ENCODE measurements at places on chromosomes 6 and 20.

DNA sequence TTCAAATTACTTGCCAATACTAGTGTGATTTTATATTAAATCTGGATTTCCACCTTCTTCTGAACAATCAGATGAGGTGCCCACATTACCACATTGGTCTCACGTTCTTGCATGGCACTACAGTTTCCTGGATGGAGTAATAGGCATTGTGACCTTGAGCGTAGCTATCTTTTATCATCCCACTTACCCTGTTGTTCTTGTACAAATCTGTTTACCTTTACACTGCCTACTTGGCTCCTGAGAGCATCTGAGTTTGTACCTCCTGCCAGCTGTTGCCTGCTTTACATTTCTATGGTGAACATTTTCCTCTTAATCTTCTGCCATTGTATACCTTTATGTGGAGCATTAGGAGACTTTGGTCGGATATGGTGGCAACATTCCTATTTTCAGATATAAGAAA lies 90.7 kb downstream of the AKAP7 start:
- peaks cover 5% of the 10 kb centered on the region for H3K36me3 ChIP-seq
- H3K4me1 ChIP-seq = peaks cover 10% of the 10 kb centered on the region
- no peak overlapping the region for H3K27ac ChIP-seq
- H3K27me3 ChIP-seq = no peaks in the 10 kb centered on the region

- peaks cover 3% of the 10 kb centered on the region for H3K4me1 ChIP-seq
- H3K27me3 ChIP-seq = peaks cover 57% of the 10 kb centered on the region
- H3K4me3 ChIP-seq = no peak overlapping the region
- no peak for DNase-seq
Measured at GRCh38 chr6:106439459-106439858, 78.9 kb downstream of the CRYBG1 start.

DNA sequence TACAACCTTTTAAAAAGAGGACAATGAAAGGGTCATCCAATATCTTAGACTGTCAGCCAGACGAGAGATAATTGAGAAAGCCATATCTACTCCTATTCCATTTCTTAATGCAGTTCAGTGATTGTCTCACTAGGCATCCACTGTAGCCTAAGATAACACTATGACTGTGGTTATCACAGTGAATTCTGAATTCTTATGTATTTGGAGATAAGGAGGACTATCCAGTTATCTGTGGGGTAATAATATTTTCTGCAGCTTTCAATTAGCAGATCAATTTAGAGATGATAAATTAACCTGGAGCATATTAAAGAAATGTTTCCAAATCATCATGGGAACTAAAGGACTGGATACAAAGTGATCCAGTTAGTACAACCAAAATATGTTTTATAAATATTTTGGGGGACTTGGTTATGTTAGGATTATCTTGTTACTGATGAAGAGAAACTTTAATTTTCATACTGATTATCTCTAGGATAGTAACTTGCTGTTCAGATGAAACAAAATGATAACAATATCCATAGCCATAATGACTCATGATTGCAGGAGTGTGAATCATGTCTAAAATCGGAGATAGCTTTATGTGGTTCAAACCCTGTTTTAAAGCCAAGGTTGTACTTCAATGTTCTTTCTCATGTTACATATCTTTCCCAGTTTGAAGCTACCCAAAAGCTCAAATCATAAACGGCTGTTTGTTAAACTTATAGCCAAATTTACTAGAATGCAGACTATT lies 1152.0 kb downstream of the HACE1 start:
- no peaks in the 10 kb centered on the region for H3K4me1 ChIP-seq
- no peaks in the 10 kb centered on the region for H3K27me3 ChIP-seq
- H3K27ac ChIP-seq = no peak overlapping the region
- H3K4me3 ChIP-seq = no peak overlapping the region

DNA sequence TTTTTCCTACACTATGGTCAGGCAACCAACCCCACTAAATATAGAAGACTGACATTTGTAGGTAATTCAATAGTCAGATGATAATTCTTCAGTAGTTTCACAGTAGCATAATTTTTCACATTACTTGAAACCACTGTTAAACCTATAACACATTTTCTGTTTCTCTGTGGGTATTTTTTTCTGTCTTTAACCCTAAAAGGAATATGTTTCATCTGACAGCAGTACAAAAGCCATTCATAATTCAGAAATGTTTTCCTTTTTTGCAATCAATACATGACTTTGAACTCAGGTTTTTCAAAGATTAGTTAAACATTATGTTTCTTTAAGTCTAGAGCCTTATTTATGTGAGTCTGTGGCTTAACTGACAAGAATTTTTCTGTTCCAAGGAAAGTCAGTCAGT lies 128.6 kb upstream of the RUNX2 start:
- no peak for DNase-seq
- H3K4me1 ChIP-seq = peaks cover 2% of the 10 kb centered on the region
- H3K36me3 ChIP-seq = no peaks in the 10 kb centered on the region
- H3K4me3 ChIP-seq = no peak overlapping the region

- no peak overlapping the region for H3K27ac ChIP-seq
- no peak overlapping the region for H3K4me3 ChIP-seq
- H3K36me3 ChIP-seq = peaks cover 3% of the 10 kb centered on the region
- H3K4me1 ChIP-seq = no peaks in the 10 kb centered on the region
Measured at GRCh38 chr6:150299873-150300485, 68.8 kb upstream of the IYD start.

DNA sequence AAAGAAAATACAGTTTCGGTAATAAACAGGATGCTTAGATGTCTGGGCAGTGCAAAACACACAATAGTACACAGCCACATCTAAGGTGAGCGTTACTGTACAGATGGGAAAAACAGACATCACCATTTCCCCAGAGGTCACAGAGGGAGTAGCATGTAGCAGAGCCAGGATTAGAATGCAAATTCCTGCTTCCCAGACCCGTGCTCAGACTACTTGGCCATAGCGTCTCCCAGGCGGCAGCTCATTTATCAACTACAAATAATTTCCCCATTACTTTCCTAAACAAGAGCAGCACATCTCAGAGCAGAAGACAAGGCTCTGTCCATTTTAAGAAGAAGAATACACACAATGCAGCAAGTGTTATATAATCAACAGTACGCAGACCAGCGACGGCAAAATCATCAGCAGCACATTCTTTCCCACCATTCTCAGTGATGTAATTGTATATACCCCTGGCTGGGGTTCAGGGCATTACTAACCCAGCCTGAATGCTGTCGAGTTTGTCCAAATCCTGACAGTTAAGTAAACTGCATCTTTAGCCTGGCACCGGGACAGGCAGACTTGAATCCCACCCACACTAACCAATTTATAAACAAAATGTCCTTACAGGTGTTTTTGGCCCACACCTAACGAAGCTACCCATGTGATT lies 61.9 kb downstream of the CNKSR3 start:
- no peak overlapping the region for H3K4me3 ChIP-seq
- H3K27me3 ChIP-seq = peaks cover 18% of the 10 kb centered on the region
- peaks cover 5% of the 10 kb centered on the region for H3K4me1 ChIP-seq
- H3K36me3 ChIP-seq = peaks cover 2% of the 10 kb centered on the region

GRCh38 chr20:48717095-48717672 lies 110.6 kb downstream of the PREX1 start:
- H3K4me1 ChIP-seq = peaks cover 79% of the 10 kb centered on the region
- peak overlapping the region; percentile 77 for H3K4me3 ChIP-seq
- no peak for DNase-seq
- no peaks in the 10 kb centered on the region for H3K27me3 ChIP-seq
- H3K36me3 ChIP-seq = peaks cover 7% of the 10 kb centered on the region

GRCh38 chr6:146546443-146547043 lies 2.9 kb downstream of the RAB32 start:
- H3K27me3 ChIP-seq = peaks cover 39% of the 10 kb centered on the region
- H3K36me3 ChIP-seq = peaks cover 2% of the 10 kb centered on the region
- H3K4me3 ChIP-seq = no peak overlapping the region
- no peak for DNase-seq

- H3K36me3 ChIP-seq = no peaks in the 10 kb centered on the region
- H3K4me1 ChIP-seq = no peaks in the 10 kb centered on the region
- H3K27ac ChIP-seq = no peak overlapping the region
- no peak overlapping the region for H3K4me3 ChIP-seq
Measured at GRCh38 chr20:62567246-62568044, 74.9 kb upstream of the SLCO4A1 start.

- peaks cover 2% of the 10 kb centered on the region for H3K36me3 ChIP-seq
- H3K4me3 ChIP-seq = no peak overlapping the region
- H3K27me3 ChIP-seq = peaks cover 37% of the 10 kb centered on the region
- DNase-seq = no peak
Measured at GRCh38 chr6:147156799-147157382, 47.3 kb upstream of the STXBP5 start.

- no peak for DNase-seq
- H3K27me3 ChIP-seq = peaks cover 39% of the 10 kb centered on the region
Measured at GRCh38 chr20:62694106-62694505, 14.5 kb upstream of the NTSR1 start.

DNA sequence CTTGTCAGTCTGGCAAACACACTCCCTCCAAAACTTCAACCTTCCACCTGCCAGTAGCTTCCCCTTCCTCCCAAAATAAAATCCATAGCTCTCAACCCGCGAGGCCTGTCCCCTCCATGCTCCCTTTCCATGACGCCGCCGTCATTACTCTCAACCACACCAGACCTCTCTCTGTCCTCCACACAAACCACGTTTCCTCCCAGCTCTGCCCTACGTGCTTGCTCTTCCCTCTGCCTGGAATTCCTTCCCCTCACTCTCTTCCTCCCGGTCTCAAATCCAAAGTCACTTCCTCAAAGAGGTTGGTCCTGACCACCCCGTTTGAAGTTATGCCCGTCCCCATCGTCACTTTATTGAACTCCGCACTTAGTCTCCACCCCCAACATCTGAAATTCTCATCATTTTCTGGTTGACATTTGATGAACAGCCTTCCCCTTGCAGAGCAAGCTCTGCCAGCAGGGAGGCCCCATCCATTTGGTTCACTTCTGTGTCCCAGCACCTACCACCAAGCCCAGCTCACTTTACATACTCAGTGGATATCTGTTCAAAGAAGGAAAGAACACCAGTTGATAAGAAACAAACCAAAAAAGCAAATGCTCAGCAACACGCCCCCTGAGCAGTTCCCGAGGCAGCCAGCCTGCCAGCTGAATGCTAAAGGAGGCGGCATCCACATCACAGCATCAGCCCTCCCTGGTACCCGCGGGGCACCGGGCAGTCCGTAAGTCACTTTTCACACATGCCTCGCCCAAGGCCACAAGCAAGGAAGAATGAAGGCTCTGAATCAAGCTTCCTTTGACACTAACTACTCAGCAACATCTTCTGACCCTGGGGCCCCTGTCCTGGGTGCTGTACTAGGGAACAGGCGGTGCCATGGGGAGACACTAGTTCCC lies 125.0 kb downstream of the NFATC2 start:
- DNase-seq = no peak
- peak overlapping the region; percentile 89 for H3K4me3 ChIP-seq
- peaks cover 2% of the 10 kb centered on the region for H3K36me3 ChIP-seq
- no peaks in the 10 kb centered on the region for H3K27me3 ChIP-seq
- peak overlapping the region; percentile 100 for H3K27ac ChIP-seq

DNA sequence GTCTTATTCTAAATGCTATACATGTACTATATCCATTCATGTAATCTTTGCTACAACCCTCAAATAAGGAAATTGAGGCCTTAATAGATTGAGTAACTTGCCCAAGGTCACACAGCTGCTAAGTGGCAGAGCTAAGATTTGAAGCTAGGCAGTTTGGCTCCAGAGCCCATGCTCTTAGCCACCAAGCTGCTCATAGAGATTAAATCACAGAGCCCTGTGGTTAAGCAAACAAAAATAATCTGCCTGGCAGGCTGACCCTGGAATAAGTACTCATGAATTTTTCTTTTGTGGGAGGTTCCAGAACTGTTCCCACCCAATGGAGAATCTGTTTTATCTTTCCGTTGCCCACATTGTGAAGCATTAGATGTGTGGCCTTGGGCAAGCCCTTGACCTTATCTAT lies 7.4 kb downstream of the AAR2 start:
- no peak overlapping the region for H3K4me3 ChIP-seq
- no peak for DNase-seq
- H3K36me3 ChIP-seq = peaks cover 10% of the 10 kb centered on the region

GRCh38 chr6:26199773-26200764 lies 112.8 kb downstream of the HFE start:
- no peak for DNase-seq
- peak overlapping the region; percentile 99 for H3K27ac ChIP-seq
- peak overlapping the region; percentile 94 for H3K4me3 ChIP-seq
- H3K36me3 ChIP-seq = no peaks in the 10 kb centered on the region

GRCh38 chr6:11064836-11065235 lies 20.7 kb upstream of the ELOVL2 start:
- no peak for DNase-seq
- no peaks in the 10 kb centered on the region for H3K36me3 ChIP-seq
- H3K4me3 ChIP-seq = no peak overlapping the region
- H3K4me1 ChIP-seq = peaks cover 2% of the 10 kb centered on the region
- no peak overlapping the region for H3K27ac ChIP-seq

DNA sequence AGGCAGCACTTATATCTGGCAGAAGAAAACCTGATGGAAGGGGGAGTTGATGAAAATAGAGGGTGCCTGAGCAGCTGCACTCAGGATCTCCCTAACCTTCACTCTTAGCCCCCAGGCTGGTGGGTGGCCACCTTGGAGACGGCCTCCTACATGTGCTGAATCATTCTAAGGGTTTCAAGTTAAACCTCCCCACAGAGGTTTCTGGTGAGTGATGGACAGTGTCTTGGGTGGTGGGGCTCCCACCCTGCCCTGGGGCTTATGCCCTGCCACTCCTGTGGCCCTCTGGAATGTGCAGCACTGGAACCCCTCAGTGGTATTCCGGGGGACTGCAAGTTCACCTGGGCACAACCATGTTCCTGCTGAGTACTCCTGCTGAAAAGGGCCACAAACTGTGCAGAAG lies 357.2 kb downstream of the CD83 start:
- H3K4me1 ChIP-seq = no peaks in the 10 kb centered on the region
- peaks cover 2% of the 10 kb centered on the region for H3K36me3 ChIP-seq
- DNase-seq = no peak
- H3K4me3 ChIP-seq = no peak overlapping the region

DNA sequence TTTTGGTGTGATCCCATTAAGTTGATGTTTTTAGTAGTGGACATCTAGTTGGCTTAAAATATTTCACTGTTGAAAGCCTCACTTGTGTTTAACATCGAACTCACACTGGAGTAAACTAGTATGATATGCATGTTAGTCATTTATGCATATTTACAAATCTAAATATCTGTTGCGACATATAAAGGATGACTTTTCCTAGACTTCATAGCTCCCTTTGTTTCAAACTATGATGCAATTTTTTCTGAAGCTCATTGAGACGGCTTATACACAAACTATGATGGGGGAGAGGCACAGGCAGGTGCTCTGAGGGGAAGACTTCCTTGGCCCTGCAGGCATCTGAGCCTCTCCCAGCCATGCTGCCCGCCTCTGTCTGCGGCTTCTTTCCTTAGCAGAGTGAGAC lies 11.8 kb upstream of the FOXC1 start:
- no peak overlapping the region for H3K27ac ChIP-seq
- DNase-seq = no peak
- H3K27me3 ChIP-seq = peaks cover 85% of the 10 kb centered on the region
- peaks cover 10% of the 10 kb centered on the region for H3K36me3 ChIP-seq
- no peak overlapping the region for H3K4me3 ChIP-seq
